ENCODE measurements at places on chromosomes 4 and X.

DNA sequence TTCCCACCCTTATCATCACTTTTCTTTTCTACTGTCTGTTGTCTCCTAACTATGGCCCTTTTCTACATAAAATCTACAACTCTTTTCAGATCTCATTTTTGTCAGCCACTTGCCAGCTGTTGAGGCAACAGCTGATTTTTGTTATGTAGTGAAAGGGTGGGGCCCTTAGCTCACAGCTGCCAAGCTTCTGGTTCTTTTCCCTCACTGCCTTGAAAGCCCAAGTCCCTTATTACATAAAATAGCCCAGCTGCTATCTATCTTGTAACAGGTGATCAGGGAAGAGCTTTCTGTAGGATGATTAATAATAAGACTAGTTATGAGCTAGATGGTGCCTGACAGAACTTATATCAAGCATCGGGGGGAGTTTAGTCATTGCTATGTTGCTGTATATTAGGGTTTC is 45.9 kb downstream of the ADGRL3 start:
- DNase-seq, result peak; percentile 45

DNA sequence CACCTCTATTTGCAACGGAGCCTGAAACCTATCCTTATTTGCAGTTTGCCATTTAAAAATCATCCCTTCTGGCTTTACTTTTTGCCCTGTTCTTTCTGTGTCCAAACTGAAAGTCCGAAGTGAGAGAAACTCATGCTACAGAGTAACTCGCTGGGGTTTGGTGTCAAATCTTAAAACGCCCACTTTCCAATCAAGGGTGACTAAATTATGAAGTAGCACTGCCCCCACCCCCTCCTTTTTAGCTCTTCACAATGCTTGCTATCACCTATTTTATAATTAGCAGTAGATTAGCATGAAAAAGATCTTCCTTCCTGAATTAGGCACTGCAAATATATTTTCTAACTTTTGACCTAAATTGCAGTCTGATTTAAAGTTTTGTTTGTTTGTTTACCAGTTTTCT is 52.5 kb downstream of the VGLL1 start:
- no peak for DNase-seq

- no peak for DNase-seq
These were observed 456.4 kb upstream of the TEX13C start for GRCh38 chrX:124863303-124863702.

DNA sequence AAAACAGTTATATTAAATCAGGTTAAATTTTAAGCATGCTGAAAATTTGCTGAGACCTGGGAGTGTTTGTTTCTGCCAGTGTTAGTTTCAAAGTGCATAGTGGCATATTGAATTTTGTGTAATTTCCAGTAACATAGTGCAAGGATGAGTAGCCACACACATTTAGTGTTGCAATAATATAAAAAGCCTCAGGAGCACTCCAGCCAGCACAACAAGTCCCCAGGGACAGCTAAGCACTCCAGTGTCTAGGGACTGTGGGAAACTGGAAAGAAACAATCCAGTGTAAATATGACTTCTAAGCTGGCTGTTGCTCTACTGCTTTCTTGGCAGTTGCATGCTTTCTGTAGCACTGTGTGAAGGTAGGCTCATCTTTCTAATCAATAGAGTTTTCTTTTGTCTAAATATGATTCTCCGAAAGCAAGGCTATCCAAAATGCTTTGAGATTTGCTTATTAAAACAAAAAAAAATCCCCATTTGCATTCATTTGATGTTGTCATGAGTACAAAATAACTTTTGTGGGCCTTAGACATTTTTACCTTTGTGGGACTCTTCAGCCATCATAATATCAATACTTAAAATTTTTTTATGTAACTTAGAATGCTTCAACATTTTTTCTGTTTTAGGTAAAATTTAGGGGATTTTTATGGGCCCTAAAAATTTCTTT is 24.2 kb upstream of the CXCL2 start:
- DNase-seq, result no peak

DNA sequence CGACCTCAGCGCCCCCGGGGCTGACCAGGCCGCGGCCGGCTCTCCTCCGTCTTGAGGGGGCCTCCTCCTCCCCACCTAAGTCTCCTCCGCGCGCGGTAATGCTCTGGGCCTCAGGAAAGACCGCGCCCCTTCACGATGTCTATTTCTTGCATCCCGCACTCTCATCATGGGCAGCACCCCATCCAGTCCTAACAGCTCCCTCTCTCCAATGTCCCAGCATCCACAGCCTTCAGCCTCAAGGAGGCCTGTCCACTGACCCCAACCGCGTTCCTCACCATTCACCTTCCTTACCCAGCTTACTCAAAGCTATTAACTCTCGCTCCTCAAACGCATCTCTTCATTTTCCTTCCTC is 77.5 kb downstream of the MAGED4 start:
- DNase-seq, result no peak

GRCh38 chr4:3254302-3255131 is 5.6 kb downstream of the MSANTD1 start:
- DNase-seq, result no peak

DNA sequence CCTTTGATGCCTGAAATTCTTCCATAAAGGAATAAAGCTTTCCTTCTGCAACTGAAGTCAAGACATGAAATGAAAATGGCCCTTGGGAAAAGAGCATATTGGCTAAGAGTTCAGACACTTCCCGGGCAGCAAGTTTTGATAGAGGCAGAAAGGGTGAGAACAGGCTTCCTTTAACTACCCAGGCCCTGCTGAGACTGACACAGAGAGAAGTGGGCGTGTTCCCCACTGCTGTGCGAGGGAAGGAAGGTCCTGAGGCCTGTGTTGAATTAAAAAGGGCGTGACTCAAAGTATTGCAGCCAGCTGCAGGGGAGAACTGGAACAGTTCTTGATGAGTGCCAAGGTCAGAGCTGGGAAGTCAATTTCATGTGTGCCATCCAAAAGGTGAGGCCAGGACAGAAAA is 33.9 kb upstream of the ADGRG2 start:
- DNase-seq, result no peak

DNA sequence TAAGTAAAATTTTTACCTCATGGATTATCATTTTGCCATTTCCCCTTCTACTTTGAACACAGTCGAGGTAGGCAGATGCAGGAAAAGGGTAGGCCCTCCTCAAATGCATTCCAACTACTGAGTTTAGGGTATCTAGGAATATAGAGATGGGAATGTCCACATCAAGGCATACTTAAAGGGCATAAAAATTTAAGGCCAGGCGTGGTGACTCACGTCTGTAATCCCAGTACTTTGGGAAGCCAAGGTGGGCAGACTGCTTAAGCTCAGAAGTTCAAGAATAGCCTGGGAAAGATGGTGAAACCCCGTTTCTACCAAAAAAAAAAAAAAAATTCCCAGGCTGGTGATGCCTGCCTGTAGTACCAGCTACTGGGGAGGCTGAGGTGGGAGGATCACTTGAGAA is 146.5 kb downstream of the PDGFC start:
- DNase-seq, result no peak

Measured in muscle of arm (tissue), 14 donors.